ENCODE measurements at places on chromosomes 3 and 15. TPM values are rescaled to one million over a fixed set of nuclear protein-coding genes. Genes with fewer than 3 reads are reported as not detected.

The TUBGCP5 gene
- 25.7 TPM for polyA plus RNA-seq

The NMB gene
- polyA plus RNA-seq = 6.1 TPM

The GOLGA6L10 gene
- 0.42 TPM for polyA plus RNA-seq

The STAC gene
- 0.85 TPM for polyA plus RNA-seq

The MYO5C gene
- polyA plus RNA-seq = 4.4 TPM

The CDHR4 gene
- polyA plus RNA-seq = not detected

The CD80 gene
- 4.7 TPM for polyA plus RNA-seq

The C3orf70 gene
- 4.6 TPM for polyA plus RNA-seq

The PIGBOS1 gene
- 44.2 TPM for polyA plus RNA-seq

The USP19 gene
- 2.1 TPM for polyA plus RNA-seq

The CLEC3B gene
- not detected for polyA plus RNA-seq

The SETD5 gene
- polyA plus RNA-seq = 19.5 TPM

The SLCO3A1 gene
- polyA plus RNA-seq = 5.3 TPM

The DUOXA2 gene
- not detected for polyA plus RNA-seq

The MORC1 gene
- polyA plus RNA-seq = not detected

All from Purkinje cell (primary cell).